Foreskin keratinocyte (primary cell): ENCODE measurements at places on chromosomes 6 and 20.

GRCh38 chr6:75778757-75779156, 29.7 kb downstream of the MYO6 start:
- no peak for DNase-seq

- DNase-seq, result no peak
These were observed 36.3 kb downstream of the COX4I2 start for GRCh38 chr20:31673943-31674463.

GRCh38 chr20:9374072-9374471, 140.3 kb upstream of the LAMP5 start:
- no peak for DNase-seq

DNA sequence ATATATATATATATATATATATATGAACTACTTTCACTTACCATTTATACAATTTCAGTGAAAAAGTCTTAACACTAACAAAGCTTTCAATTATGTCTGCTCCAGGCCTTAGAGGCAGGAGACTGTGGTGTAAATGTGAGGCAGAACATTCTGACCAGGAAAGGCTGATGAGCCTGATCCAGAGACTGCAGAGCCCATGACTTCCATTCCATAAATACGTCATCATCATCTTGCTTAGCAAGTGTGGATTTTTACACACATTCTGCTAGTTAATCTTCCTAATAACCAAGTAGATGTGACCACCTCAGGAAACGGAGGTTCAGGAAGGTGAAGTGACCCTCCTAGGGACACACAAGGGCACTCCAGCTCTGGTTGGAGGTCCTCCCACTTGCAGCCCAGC, 14.9 kb downstream of the TRERF1 start:
- DNase-seq, result no peak

- DNase-seq, result peak; percentile 20
These were observed 122.8 kb upstream of the EEF1E1 start for GRCh38 chr6:8225113-8225512.

- DNase-seq, result no peak
These were observed 10.4 kb upstream of the SUMO4 start for GRCh38 chr6:149389509-149390297.

GRCh38 chr20:17636523-17637412, 45.3 kb downstream of the RRBP1 start:
- no peak for DNase-seq

- peak; percentile 80 for DNase-seq
These were observed 30.1 kb downstream of the PRPH2 start for GRCh38 chr6:42692137-42692911.

- DNase-seq, result no peak
These were observed 8.4 kb downstream of the VARS2 start for GRCh38 chr6:30922447-30922852.

GRCh38 chr6:6927521-6928361, 180.0 kb upstream of the RREB1 start:
- DNase-seq, result no peak

DNA sequence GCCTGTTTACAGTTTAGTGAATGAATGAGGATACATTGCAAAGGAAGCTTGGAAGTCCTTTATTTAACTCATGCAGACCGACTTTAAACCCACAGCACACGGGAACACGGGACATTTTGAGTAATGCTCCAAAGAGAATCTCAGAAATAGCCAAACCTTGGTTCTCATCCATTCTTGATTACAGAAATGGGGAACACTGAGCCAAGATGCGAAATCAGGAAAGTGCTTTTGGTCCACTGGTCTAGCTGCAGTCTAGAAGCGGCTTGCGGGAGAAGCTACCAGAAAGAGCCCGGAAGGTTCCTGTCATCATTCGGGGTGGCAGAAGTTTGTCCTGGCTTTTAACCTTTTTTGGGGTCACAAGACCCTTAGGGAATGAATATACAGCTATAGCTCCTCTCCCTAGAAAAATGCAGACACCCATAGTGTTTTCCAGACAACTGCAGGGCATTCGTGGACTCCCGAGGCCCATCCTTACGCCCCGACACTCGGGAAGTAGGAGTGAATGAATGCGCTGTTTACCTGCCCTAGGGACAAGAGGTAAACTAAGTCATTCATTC, 475 bp upstream of the TMEM181 start:
- DNase-seq, result no peak

DNA sequence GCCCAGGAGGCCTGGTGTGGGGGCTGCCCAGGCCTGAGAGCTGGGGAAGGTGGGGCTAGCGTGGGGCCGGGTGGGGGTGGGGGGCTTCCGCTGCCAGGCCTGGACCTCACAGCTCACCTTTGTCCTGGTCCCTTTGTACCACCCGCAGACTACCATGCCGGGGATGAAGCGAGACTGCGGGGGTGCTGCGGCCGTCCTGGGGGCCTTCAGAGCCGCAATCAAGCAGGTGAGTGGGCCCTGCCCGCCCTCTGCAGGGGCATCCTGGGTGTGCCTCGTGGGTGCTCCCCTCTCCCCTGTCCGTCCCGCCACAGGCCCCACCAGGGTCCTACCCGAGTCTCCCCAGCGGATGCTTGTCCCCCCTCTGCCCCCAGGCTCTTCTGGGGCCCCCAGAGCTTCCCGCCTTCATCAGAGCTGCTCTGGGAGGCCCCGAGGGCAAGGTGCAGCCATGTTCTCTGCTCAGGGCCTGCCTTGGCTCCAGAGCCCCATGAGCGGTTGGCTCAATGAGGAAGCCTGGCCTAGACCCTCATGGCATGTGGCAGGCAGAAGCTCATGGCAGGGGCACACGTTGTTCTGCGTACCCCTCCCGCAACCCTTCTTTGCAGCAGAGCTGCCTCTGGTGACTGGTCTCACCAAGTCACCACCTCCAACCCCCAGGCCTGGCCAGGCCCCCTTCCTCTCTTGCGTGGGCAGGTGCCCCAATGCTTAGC, 14.5 kb downstream of the NPEPL1 start:
- DNase-seq, result no peak

DNA sequence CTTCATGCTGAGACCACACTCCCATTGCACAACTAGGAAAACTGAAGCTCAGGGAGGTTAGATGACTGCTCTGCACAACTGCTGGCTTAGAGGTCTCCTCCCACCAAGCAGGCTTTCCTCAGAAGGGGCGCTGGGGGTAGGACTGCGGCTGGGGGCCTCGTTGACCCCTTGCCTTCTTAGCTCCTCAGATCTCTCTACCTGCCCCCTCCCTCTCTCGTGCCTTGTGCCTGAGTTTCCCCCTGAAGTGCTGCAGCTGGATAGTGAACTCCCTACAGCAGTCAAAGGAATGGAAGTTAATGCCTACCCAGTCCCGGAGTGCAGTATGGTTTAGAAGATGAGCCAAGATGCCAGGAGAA, 149.8 kb downstream of the GRM4 start:
- DNase-seq, result no peak

DNA sequence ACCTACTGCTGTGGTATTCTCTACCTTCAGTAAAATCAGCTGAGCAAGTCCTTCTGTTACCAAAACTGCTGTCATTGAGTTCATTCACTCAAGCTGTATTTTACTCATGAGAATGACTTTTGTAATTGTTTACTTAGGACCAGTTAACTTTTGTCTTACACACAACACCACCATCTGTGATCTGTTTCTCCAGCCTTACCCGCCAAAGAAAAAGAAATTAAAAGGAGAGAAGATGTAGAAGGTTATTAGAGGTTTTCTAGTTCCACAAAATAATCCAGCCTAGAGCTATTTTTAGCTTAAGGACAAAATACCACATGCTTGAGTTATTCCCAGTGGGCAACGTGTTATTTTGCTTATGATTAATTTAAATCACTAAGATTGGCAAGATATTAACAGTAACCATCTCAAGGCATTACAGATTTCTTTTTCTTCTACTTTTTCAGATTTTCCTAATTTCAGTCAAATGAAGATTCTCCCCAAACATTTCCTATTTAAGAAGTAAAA, 38.2 kb downstream of the FAM8A1 start:
- no peak for DNase-seq

- no peak for DNase-seq
These were observed 110.1 kb upstream of the GPR6 start for GRCh38 chr6:109867970-109868358.

DNA sequence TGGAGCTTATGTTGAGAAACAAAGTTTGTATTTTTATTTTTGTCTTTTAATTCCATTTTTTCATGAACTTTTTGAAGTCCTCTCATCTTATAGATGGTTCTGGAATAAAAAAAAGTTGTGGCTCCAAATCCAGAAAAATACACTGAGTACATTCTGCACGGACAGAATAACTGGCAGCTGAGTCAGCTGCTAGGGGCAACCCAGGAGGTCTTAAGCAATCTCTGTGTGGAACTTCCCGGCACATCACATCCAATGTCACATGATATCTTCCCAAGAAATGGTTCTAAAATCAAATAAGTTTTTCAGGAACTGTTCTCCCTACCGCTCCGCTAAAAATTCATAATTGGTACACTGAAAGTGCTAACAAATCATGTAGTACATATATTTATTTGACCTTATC, 29.8 kb downstream of the SLC13A3 start:
- peak; percentile 2 for DNase-seq

GRCh38 chr6:17116117-17116440, 14.2 kb downstream of the STMND1 start:
- no peak for DNase-seq

- DNase-seq, result no peak
These were observed 834 bp upstream of the CTSZ start for GRCh38 chr20:59007665-59008511.

DNA sequence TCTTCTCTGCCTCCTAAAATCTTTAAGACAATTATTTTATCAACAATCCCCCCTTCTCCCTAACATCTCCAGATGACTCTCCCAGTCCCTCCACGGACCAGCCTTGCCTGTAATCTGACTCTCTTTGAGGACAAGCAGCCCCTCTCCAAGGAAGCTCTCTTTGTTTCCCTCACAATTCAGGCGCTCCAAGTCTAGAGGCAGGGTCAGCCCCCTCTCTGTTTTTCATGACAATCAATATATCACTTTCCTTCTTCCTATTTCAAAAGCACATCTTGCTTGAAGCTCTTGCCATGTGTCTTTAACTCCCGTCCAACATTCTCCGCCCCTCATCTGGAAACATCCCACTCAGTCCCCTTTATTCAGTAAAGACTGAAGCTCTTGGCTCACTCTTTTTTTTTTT, 393.4 kb upstream of the SULF2 start:
- no peak for DNase-seq

- no peak for DNase-seq
These were observed 22.6 kb downstream of the CNR1 start for GRCh38 chr6:88143421-88144157.

- no peak for DNase-seq
These were observed 130.6 kb downstream of the CD109 start for GRCh38 chr6:73826571-73826970.

GRCh38 chr6:108588586-108588985, 27.9 kb downstream of the FOXO3 start:
- DNase-seq, result no peak

DNA sequence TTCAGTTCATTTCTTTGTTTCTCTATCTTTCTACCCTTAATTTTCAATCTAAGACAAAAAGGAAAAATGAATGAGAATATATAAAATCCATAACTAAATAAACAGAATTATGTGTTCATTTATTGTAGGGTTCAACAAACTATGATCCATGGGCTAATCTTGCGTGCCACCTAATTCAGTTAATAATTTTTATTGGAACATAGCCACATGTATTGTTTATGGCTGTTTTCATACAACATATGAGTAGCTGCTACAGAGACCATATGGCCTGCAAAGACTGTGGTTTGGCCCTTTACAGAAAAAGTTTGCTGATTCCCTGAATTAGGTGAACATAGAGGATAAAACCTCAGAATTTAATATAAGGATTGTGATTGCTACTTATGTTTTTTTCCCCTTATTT, 21.8 kb downstream of the SENP6 start:
- no peak for DNase-seq

- no peak for DNase-seq
These were observed 2.8 kb downstream of the SIRPA start for GRCh38 chr20:1897965-1898464.

GRCh38 chr6:148388521-148388920, 45.9 kb downstream of the SASH1 start:
- DNase-seq, result no peak

DNA sequence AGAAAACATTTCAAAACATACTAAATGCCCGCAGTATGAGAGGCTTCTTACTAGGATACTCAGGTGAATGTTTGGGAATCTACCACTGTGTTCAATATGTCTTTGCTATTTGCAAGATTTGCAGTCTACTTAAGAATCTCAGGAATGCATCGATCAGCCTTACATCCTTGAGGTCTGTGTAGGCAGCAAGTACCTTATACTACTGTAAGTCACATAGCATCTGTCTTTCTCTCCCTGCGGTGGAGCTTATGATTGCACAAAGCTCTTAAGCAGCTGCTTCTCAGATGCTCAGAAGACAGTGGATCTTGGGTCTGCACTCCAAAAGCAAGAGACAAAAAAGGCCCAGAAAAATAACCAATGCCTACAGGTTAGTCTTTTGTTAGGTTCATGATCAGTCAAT, 21.4 kb downstream of the PCSK2 start:
- no peak for DNase-seq
